Hypothalamus (tissue), 51 donors: ENCODE measurements at places on chromosomes 6 and 20.
A peak's percentile ranks its signal among the peaks of the same experiment; 100 is the strongest.

DNA sequence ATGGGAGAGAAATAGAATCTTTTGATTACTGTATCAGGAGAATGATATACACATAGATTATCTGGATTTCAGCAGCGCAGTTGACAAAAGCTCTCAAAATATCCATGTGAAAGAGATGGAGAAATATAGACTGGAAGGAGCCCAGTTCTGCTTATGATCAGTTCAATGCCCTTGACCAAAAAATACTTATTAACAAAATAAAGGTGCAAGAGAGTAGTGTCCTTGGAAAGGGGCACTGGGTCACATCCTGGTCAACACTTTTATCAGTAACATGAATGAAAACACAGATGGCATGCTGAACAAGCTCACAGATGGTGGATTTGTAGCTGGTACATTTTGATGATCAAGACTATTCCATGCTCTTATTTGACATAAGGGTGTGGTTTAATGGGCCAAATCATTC, 63.9 kb upstream of the PLEKHG1 start:
- no peak for DNase-seq

GRCh38 chr20:48131581-48131980, 346.3 kb upstream of the SULF2 start:
- DNase-seq, result no peak

- DNase-seq, result no peak
Measured at GRCh38 chr6:159093609-159094443, 49.0 kb upstream of the TAGAP start.

- DNase-seq, result no peak
Measured at GRCh38 chr6:166165558-166166313, 1.9 kb downstream of the TBXT start.

DNA sequence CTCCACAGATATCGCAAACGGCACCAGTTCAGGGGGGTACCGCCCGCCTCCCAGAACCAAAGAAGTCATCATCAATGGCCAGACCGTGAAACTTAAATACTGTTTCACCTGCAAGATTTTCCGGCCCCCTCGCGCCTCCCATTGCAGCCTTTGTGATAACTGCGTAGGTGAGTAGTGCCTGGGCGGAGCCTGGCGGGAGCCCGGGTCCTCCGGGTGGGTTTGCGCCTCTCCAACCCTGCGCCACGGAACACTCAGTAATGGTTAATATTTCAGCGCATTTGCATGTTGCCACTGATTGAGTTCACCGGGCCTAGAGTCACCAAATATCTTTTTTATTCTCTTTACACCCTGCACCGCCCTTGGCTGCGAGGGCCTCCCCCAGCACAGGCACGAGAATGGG, 212.0 kb downstream of the ZDHHC14 start:
- DNase-seq, result no peak

GRCh38 chr6:112360498-112360897, 13.4 kb downstream of the RFPL4B start:
- DNase-seq, result no peak

DNA sequence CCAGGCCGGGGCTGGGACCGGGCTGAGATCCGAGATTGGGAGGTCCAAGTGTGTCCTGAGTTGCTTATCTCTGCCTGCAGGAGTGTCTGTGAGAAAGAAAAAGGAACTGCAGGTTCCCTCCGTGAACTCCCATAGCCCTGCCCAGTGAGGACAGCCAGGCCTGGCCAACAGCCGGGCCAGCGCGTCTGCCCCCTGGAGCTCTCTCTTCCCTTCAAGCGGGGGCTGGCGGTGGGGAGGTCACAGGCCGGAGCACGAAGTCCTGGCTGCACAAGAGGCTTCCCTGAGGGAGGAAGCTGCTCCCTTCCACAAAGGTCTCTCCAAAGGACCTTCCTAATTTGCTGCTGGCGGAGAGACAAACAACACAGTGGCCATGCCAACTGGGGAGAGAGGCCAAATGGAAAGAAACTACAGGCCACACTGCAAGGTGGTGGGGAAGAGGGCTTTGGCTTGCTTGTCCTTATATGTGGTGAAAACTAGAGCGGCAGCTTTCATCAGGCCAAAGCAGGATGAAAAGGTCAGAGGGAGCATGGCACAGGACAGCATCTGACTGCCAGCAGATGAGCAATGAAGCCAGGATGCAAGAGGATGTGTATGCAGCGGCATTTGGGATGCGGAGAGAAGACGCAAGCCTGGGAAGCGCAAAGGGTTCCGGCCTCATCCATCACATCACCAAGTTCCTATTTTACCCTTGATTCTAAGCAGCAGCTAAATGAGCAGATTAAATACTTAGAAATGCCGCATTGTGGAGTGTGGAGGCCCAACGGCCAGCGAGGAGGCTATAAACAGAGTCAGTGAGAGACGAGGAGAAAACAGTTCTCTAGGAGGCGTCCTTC, 260.0 kb downstream of the ERMARD start:
- DNase-seq, result peak; percentile 25

DNA sequence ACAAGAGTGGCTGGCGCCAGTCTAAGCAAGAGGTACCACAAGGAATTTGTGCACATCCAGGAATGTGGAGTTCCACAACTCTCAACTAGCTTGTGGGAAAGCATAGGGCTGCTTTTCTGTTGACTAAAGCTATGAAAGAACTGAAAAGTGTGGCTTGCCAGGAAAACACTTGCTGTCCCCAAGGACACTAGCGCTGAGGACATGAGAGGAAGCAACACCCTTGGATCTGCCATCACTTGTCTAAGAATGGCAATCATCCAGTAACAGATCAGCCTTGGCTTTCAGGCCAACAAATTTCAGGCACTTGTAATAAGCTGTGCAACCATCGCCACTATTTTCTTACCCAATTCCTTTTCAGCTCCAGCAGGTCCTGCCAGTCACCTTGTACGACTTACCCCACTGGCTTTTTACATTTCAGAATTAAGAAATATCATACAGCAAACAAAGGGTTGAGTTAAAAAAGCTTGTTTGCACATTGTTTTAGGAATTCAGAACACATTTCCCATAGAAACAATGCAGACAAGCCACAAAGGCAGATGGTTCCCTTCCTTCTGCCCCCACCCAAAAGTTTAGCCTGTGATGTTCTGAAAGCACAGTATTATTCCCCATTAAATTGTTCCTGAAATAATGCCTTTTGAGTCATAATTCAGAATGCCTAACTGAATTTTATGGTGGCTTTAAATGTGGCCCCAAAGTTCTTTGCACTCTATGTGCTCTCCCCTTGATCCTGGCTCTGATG, 57.9 kb upstream of the SSTR4 start:
- DNase-seq, result no peak

- DNase-seq, result no peak
Measured at GRCh38 chr6:106560996-106561685, 68.2 kb downstream of the RTN4IP1 start.

GRCh38 chr20:35040646-35041045, 52.0 kb downstream of the TRPC4AP start:
- no peak for DNase-seq

DNA sequence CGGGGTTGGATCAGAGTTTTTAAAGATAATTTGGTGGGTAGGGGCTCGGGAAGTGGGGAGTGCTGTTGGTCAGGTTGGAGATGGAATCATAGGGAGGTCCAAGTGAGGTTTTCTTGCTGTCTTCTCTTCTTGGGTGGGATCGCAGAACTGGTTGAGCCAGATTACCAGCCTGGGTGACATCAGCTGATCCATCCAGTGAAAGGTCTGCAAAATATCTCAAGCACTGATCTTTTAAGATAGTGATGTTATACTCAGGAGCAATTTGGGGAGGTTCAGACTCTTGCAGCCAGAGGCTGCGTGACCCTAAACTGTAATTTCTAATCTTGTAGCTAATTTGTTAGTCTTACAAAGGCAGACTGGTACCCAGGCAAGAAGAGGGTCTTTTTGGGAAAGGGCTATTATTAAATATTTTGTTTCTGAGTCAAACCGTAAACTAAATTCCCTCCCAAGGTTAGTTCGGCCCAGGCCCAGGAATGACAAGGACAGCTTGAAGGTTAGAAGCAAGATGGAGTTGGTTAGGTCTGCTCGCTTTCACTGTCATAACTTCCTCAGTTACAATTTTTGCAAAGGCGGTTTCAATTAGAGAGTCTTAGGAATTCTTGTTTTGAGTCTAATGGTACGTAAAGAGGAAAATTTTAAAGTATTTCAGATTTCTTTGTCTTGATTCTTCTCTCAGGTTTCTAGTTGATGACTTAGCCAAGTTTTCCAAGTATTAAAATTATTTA, 53.1 kb downstream of the SCAF8 start:
- DNase-seq, result no peak
